ENCODE measurements at places on chromosomes 16 and 17.

GRCh38 chr17:47969930-47970724 is 786 bp upstream of the CDK5RAP3 start:
- no peak for DNase-seq

DNA sequence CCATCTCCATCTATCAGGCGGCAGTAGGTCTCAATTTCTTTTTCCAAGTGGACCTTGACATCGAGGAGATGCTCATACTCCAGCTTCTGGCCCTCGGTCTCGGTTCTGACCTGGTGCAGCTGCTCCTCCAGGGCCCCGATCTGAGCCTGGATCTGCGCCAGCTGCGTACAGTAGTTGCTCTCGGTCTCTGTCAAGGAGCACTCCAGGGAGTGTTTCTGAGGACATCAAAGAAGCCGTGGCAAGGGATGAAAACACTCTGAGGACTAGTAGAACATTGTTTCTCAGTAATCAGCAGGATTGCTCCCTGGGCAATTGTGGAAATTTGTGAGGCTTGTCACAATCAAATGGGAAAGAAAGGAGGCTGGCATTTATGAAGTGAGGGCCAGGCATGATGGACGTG is 5.9 kb downstream of the KRT28 start:
- no peak for DNase-seq

DNA sequence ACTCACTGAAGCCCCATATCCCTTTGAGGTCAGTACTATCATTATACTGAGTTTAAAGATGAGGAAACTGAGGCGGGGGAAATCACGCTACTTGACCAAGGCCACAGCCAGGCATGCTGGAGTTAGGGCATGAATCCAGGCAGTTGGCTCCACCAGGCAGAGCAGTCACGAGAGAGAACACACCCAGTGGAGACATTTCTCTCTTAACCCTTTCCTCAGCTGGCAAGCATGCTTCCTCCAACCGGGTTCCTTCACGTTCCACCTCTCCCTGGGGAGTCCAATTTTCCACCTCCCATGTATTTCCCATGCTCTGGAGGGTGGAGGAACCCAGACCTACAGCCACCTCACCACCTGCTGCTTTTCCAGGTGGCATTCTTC is 32.8 kb downstream of the VAC14 start:
- no peak for DNase-seq

DNA sequence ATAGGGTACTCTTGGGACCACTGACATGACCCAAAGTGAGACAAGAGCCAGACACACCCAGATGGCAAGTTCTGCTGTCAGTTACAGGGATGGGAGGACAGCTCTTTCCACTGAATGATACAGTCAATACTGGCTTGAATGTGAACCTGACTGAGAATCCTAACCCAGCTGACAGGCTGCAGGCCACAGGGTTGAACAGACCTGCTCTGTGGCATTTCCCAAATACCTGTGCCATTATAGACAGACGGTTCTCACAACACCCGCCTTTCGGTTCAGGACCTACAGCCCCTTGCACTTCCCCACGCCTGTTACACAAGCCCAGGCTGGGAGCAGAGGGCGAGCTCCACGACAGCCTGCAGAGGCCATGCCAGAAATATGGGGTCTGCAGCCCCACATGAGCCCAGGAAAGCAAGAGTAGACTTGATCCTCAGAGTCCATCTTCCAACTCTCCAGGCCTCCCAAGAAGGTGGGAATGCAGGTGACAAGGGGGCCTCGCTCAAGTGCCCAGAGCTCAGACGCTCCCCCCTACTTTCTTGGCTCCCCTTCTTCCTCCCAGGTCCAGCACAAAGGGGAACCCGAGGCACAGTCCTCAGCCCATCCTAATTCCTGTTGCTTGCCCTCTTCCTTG is 314.3 kb downstream of the SOX9 start:
- DNase-seq: no peak

DNA sequence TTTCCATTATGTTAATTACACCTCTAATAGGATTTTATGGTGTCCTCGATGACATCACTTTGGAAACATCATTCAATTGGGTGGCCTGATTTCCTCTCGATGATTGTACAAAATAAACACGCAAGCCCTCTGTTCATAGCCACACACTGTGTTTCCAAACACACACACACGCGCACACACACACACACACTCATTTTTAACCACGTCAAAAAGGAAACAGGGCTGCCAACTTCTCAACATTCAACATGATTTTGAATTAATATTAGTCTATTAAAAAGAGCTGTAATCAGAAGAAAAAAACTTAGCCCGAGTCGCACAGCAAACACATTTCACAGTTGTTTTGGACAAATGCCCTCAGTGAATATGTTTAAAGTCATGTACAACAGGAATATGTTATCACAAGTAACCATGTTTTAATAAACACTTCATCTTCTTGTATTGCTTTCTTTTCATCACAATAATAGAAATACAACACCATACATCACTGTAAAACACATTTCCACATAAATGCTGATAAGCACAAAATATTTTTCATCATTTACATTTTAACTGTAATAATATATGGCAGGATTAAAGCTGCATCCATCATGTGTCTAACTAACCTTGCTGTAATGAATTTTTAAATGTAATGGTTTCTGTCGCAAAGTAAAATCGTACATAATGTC is 219.1 kb upstream of the IRX3 start:
- DNase-seq: no peak

- DNase-seq: no peak
Measured at GRCh38 chr17:28657756-28658155, 4.0 kb downstream of the SDF2 start.

GRCh38 chr16:67917852-67918236 is 13.8 kb downstream of the CTRL start:
- DNase-seq: no peak

GRCh38 chr16:78648517-78648916 is 549.1 kb downstream of the WWOX start:
- DNase-seq: no peak

DNA sequence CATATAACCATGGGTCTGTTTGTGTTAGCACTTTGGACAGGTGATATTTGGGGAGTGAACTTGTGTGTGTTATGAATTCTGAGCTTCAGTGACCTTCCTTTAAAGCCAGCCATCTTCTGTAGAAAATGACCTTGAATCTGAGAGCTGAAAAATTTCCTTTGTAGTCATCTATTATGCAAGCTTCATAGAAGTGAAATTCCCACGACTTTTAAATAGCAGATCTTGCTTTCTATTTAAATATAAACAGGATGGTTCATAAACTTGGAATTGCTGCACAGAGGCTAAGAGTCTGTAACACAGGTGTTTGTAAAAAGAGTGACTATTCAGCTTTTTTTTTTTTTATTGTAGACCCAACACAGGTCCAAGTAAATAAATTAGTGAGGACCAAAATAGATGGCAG is 85.5 kb downstream of the MARCHF10 start:
- DNase-seq: no peak

GRCh38 chr17:77493901-77494663 is 353.3 kb downstream of the SEC14L1 start:
- no peak for DNase-seq

- no peak for DNase-seq
Measured at GRCh38 chr16:11057711-11058345, 113.5 kb downstream of the CLEC16A start.

GRCh38 chr17:75459246-75459589 is 2.8 kb downstream of the TMEM94 start:
- DNase-seq: no peak

DNA sequence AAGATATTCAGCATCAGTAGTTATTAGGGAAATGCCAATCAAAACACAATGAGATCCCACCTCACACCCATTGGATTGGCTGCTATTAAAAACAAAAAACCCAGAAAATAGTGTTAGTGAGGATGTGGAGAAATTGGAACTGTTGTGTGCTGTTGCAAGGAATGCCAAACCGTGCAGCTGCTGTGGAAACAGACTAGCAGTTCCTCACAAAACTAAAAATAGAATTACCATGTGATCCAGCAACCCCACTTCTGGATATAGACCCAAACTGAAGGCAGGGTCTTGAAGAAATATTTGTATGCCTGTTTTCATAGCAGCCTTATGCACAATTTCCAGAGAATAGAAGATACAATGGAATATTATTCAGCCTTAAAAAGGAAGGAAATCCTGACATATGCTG is 46.0 kb downstream of the FOXK2 start:
- no peak for DNase-seq

DNA sequence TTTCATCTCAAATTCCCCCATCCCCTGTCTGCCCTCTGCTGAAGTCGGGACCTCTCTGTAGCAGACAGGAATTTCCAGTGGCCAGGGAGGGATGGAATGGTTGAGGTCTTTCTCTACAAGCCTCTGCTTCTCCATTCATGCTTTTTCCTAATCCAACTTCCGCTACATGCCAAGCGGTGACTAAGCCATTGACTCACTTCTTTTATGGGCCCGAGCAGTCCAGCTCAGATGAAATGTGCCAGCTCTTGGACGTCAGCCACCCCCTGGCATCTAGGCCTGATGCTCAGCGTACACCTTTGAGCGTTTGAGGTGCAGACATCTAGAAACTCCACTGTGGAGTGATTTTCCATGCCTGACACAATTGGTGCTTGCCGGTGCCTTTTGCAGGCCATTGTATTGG is 40.7 kb upstream of the GPR139 start:
- no peak for DNase-seq

DNA sequence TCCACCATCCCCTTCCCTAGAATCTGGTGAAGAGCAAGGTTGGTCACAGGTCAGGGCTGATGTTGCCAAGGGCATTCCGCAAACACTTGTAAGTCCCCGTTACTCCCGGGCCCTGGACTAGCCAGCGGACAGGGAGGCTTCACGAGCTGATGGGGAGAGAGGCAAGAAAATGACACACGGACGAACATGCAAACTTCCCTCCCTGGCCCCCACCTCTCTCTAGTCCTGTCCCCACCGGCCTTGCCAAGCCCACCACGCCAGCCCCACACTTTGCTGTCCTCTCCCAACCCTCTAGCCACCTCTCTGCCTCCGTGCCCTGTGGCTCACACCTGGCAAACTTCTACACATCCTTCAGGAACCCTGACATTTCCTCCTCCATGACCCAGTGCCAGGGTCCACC is 54.8 kb downstream of the RPH3AL start:
- DNase-seq: no peak

- DNase-seq: no peak
Measured at GRCh38 chr16:57889960-57890751, 80.8 kb downstream of the CNGB1 start.

GRCh38 chr17:58328195-58329034 is at the start of gene TSPOAP1:
Gene TSPOAP1, minus strand, starts transcription at chr17:58328795. Its CDS starts 875 bp downstream, at chr17:58327920.
- DNase-seq: peak; percentile 90

GRCh38 chr17:17356931-17357270 is 53.7 kb downstream of the NT5M start:
- no peak for DNase-seq

DNA sequence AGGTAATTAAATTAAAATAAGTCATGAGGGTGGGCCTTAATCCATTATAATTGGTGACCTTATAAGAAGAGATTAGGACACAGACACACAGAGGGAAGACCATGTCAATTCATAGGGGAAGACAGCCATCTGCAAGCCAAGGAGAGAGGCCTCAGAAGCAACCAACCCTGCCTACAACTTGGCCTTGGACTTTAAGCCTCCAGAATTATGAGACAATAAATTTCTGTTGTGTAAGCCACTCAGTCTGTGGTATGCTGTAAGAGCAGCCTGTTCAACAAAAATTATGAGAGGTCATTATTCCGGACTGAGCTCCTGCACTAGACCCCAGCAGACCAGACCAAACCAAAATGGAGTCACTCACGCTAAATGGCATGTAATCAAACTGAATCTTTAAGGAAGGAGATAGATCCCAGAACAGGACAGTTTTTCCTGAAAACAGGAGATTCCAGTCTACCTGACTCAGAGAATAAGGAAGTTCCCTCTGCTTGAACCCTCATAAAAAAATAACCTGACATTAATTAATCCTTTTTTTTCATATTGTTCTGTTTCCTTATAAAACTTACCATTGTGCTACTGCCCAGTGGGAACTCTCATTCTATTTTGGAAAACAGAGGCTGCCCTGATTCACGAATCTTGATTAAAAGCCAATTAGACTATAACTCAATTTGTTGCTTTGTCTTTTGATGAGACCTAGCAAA is 74.3 kb downstream of the DNAH3 start:
- DNase-seq: no peak

GRCh38 chr17:42337442-42337841 is 49.1 kb downstream of the STAT5A start:
- no peak for DNase-seq

- DNase-seq: no peak
Measured at GRCh38 chr17:42596386-42596785, 12.8 kb downstream of the RETREG3 start.

- DNase-seq: no peak
Measured at GRCh38 chr17:9700754-9701476, 55.6 kb downstream of the USP43 start.

- no peak for DNase-seq
Measured at GRCh38 chr17:40551091-40551878, 14.0 kb downstream of the CCR7 start.

DNA sequence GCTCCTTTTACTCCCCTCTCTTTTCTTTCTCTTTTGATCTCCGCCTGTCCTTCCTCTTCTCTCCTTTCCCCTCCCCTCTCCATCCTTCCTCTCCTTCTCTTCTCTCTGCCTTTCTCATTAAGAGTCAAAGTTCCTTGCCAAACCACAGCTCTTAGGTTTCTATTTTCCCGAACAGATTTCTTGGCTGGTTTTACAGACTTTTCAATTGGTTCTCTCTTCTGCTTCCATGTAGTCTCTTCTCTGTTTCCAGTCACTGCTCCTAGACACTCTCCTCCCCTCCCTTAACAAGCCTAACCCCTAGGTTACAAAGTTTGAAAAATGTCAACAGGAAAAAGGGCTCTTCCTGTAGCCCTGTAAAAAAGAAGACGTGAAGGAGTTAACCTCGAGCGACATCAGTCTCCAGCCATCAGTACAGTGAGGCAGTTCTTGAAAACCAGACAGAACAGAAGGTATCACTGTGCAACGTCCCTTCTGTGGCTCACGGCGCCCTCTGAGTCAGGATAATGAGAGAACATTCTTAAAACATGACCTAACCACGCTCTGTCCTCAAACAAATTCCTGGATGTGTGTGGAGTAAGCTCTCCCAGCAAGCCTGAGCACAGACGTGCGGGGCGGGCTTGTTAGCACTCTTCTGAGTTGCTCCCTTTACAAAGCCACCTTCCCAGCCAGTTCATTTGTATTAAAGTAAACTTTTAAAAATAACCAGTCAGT is 11.6 kb upstream of the MARCHF10 start:
- DNase-seq: no peak

DNA sequence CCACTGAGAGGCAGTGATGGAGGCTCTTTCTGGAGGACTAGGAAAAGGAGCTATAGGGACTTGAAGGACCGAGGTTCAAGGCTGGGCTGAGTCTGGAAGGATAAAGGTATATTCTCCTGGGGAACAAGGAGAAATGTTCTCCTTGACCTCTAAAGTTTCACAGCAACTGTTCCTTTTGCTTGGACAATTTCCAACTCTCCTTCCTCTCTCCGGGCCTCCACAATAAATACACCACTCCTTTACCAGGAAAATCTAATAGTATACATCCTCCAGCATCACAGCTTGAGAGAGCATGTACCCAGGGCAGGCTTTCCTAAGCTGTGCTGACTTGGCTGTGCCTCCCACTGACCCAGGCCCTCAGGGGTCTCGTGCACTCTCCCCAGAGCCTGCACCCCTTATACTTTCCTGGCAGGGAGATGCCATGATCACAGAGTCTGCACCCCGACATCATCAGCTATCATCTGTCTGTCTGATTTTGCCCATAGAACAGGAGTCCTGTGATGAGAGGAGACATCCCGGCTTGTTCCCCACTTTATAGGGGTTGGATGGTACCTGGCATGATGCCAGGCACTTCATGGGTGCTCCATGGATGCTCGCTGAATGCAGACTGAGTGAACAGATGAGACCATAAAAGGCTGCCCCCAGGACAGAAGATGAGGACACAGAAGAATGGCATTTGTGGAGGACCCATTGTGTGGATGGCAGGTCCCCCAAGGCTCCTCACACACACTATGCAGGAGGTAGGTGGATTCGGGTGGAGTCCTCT is 582.6 kb upstream of the CDH5 start:
- no peak for DNase-seq

Measured in CMK (cell line).